ENCODE measurements at places on chromosomes 16 and 17.

DNA sequence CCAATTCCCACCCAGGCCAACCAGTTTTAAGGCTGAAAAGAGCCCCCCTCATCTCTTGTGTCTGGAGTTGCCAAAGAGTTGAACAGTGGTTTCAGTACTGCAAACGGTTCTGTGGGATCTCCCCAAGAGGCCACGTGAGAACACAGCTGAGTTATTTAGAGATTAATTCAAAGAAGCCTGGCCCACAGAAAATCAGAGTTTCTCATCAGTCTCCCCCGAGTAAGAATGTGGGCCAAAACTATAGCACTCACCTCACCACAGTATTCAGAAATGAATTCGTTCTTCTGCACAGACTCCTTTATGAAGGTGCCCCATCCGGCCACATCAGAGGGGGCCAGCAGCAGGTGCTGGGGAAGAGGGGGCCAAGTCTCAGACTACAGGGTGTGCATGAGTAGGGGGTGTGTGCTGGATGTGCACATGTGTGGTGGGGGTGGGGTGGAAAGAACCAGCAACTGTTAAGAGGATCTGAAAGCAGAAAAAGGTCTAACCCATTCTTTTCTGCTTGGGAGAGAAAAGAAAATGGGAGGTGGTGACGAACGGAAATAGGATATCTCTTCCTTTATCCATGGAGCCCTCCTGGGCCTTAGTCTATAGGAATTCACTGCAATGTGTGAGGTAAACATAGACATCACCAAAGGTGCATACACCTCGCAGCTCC lies 22.6 kb downstream of the CNTNAP1 start:
- no peak for DNase-seq

GRCh38 chr16:88065747-88066142 lies 114.5 kb downstream of the BANP start:
- DNase-seq, result no peak

DNA sequence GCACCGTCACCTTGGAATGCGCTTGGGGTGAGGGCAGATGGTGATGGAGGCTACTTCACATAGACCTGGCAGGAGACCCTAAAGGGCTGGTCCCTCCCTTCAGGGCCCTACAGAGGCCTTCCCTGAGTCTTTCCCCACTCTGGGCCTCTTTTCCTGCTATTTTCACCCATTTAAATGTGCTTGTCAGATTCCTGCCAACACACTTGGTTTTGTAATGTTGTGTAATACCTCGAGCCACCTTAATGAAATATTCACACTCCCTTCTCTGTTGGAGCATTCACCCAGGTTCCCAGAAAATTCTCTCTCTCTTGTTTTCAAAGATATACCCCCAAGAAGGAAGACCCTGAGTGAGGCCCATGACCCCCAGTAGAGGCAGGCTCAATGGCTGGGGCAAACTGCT lies 456.6 kb upstream of the DYNLRB2 start:
- no peak for DNase-seq

- no peak for DNase-seq
Observed at GRCh38 chr17:50049636-50050035, 6.3 kb upstream of the ITGA3 start.

DNA sequence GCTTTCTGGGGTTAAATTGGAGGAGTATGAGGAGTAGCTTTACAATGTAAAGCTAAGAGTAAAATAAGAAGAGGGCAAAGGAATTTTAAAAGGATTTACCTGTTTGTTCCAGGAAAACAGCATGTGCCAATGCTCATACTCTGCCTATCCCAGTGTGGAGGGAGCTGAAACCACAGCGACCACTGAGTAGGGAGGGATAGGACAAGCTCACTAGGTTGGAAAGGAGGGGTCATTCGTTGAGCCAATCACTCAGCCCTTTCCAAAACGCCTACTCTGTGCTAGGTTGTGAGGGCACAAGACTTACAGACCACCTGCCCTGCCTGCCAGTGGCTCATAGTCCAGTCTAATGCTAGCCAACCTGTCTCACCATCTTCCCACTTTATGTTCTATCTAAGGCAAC lies 1.1 kb upstream of the DNAJC7 start:
- DNase-seq, result no peak

GRCh38 chr17:56979091-56979480 lies 1.2 kb downstream of the SCPEP1 start:
- no peak for DNase-seq

GRCh38 chr16:9126609-9127008 lies 35.2 kb downstream of the HAPSTR1 start:
- DNase-seq, result no peak

Data from right renal pelvis (tissue), 4 donors.